ENCODE measurements at places on chromosomes 1 and 21.

GRCh38 chr1:7002728-7003127, 217.5 kb downstream of the CAMTA1 start:
- DNase-seq: no peak

GRCh38 chr1:232635778-232636356, 5.9 kb upstream of the SIPA1L2 start:
- DNase-seq: peak; percentile 45

DNA sequence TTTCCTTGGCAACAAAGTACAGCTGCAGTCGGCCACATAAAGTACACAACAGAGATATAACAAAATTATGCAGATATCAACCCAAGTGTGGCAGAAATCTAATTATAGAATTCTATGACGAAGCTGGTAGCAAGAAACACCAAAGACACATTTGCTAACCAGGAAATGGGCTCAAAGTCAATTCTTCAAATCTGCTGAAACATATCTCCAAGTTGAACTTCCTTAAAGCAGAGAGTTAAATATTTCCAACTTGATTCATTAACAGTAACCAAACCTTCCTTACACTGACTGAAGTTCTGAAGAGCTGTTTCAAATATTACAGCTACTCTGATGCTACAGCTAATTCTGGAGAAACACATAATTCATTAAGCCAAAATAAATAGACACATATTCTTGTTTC, 67.6 kb upstream of the SDC3 start:
- no peak for DNase-seq

GRCh38 chr21:38986406-38986805, 180.7 kb downstream of the ETS2 start:
- no peak for DNase-seq

DNA sequence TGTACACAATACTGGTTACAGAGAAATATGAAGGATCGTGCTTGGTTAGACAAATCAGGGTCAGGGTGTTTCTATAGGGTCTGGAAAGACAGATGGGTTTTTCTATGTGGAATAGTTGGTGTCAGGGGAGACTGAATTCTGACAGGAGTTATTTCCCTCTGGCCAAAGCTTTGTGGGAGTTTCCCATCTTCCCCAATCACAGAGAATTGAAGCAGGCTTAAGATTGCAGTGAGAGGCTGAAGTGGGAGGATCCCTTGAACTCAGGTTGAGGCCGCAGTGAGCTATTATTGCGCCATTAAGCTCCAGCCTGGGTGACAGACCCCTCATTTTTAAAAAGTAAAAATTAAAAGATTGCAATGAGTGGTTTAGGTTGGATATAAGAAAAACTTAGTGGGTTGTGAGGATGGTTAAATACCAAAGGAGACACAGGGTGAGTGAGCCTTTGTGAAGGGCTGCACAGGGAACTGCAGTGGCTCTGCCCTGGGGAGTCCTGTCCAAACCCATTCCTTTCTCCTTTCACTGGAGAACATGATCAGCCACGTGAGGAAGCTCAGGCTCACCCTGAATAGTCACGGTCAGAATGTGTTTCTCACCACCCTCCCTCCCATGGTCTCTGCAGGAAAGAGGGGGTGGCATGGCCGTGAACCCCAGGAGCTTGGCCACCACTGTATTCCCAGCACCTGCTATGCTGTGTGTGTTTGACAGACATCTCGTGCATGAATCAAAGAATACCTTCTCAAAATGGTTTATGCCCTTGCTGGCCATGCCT, 101.2 kb downstream of the INTS7 start:
- DNase-seq: no peak

GRCh38 chr1:28439320-28439719, 66.5 kb upstream of the RCC1 start:
- DNase-seq: no peak

- DNase-seq: no peak
Observed at GRCh38 chr1:168572633-168573032, 3.8 kb upstream of the XCL1 start.

GRCh38 chr1:56135069-56135863, 444.1 kb downstream of the PLPP3 start:
- no peak for DNase-seq

DNA sequence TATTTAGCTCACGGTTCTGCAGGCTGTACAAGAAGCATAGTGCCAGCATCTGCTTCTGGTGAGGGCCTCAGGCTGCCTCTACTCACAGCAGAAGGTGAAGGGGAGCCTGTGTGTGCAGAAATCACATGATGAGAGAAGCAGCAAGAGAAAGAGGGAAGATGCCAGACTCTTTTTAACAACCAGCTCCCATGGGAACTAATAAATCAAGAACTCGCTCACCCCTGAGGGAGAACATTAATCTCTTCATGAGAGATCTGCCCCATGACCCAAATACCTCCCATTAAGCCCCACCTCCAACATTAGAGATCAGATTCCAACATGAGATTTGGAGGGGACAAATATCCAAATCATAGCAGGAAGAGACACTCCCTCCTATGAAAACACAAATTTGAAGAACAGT, 74.1 kb downstream of the OLFML2B start:
- no peak for DNase-seq

DNA sequence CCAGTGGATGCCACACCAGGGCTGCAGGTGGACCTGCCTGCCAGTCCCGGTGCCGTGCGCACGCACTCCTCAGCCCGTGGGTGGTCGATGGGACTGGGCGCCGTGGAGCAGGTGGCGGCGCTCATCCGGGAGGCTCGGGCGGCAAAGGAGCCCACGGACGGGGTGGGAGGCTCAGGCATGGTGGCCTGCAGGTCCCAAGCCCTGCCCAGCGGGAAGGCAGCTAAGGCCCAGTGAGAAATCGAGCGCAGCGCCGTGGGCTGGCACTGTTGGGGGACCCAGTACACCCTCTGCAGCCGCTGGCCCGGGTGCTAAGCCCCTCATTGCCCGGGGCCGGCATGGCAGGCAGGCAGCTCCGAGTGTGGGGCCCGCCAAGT, 1171.8 kb upstream of the B3GALT2 start:
- no peak for DNase-seq

GRCh38 chr1:208047476-208047934, 136.6 kb upstream of the CD34 start:
- no peak for DNase-seq

GRCh38 chr1:242081446-242081845, 82.5 kb upstream of the MAP1LC3C start:
- no peak for DNase-seq

DNA sequence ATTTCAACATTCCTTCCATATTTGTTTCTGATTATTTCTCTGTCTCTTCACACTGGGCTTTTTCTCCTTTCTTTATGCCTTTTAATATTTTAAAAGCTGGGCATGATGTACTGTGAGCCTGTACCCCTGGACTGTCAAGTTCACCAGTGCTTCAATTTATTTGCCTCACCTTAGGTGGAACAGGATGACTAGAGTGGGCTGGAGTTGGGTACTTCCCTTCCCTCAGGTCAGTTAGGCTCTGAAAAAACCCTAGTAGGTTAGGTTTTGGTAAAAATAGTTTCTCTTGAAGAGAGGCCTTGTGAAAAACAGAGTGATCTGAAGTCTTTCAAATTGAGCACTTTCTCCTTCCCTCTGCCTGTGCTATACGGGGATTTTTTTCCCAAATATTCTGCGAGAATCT, 163.0 kb upstream of the LYPLAL1 start:
- no peak for DNase-seq

GRCh38 chr1:65264197-65264929, 45.0 kb upstream of the DNAJC6 start:
- no peak for DNase-seq

GRCh38 chr1:210445485-210445884, 116.8 kb downstream of the HHAT start:
- no peak for DNase-seq

GRCh38 chr1:32352239-32352745, 10.0 kb downstream of the FAM229A start:
- DNase-seq: no peak

- DNase-seq: no peak
Observed at GRCh38 chr21:43808832-43809251, 19.5 kb downstream of the RRP1 start.

- no peak for DNase-seq
Observed at GRCh38 chr21:15126948-15127347, 62.1 kb upstream of the NRIP1 start.

- no peak for DNase-seq
Observed at GRCh38 chr1:27621051-27621920, 13.7 kb downstream of the FGR start.

- no peak for DNase-seq
Observed at GRCh38 chr1:87450615-87451209, 122.0 kb downstream of the LMO4 start.

DNA sequence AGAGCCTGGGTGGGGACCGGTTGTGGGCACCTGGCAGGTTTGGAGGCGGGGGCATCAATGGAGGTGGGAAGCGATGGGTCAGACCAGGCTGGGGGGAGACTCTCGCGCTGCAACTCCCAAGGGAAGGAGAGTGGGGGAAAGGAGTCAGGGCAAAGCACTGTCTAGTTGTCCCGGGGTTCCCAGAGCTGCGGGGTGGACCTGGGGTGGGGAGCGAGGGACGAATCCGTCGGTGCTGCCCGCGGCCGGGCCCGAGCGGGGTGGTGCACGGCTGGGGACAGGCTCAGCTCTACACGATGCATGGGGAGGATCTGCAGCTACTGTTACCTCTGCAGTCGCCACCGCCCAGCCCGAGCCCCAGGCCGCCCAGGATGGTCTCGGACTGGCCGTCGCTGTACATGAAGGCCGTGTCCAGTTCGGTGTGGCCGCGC, 427 bp downstream of the AKR7A2 start:
- no peak for DNase-seq

DNA sequence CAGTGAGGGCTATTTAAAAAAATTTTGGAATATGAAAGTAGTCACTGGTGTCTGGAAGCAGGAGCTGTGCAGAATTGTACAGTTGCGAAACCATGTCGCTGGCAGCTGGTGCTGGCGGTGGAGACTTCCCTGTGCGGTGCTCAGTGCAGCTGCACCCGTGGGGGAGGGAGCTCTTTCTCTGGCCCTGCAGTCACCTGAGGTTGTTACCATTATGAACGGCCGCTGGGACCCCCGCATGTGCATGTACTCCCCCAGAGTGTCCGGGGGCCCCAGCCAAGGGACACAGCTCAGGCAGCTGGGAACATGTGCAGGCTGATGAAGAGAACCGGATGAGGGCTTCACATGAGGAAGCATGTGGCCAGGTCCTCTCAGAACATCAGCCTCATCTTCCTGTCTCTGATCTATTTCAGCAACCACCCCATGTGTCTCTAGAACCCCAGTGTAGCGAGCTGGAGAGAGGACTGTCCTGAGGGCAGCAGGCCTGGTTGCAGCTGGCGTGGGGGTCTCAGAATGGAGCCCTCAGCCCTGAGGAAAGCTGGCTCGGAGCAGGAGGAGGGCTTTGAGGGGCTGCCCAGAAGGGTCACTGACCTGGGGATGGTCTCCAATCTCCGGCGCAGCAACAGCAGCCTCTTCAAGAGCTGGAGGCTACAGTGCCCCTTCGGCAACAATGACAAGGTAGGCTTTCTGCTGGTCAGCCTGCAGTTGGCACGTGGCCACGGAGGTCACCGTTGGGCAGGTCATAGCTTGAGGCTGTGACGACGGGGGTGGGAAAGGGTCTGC, at the start of gene TRPM2:
TSS of gene TRPM2 (plus strand) at position 431 of the 780 bp plus-strand sequence. CDS start at position 511, 80 bp downstream.
- no peak for DNase-seq

DNA sequence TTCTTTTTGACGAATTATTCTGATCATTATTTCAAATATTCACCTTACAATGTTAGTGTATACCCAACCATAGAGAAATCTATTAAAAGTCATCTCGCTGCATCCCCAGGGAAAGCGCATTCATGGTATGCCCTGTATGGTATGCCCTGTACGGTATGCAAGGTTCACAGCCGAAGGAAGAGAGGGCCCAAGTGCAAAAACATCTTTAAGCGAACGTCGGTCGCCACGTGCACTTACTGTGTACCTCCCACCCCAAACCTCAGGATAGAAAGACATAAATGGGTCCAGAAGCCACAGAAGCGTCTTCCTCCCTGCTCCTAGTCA, 14.4 kb downstream of the HLX start:
- no peak for DNase-seq

- no peak for DNase-seq
Observed at GRCh38 chr1:32454726-32455125, 10.1 kb upstream of the ZBTB8B start.

DNA sequence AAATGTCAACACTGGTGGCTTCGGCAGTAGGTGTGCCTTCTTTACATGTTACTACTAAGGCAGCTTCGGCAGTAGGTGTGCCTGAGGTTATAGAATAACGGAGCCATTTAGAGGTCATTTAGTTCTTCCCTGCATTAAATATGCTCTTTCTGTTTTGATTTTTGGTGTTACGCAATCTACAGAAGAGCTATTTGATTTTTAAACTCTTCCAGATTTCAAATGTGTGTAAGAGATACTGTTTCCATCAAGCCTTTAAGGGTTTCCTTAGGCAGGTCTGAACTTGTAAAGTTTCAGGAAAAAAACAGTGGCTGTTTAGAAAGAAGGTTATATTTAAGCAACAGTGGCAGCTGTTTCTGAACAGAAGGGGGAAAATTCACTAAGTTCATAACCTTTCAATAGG, 54.8 kb downstream of the PIK3R3 start:
- no peak for DNase-seq

DNA sequence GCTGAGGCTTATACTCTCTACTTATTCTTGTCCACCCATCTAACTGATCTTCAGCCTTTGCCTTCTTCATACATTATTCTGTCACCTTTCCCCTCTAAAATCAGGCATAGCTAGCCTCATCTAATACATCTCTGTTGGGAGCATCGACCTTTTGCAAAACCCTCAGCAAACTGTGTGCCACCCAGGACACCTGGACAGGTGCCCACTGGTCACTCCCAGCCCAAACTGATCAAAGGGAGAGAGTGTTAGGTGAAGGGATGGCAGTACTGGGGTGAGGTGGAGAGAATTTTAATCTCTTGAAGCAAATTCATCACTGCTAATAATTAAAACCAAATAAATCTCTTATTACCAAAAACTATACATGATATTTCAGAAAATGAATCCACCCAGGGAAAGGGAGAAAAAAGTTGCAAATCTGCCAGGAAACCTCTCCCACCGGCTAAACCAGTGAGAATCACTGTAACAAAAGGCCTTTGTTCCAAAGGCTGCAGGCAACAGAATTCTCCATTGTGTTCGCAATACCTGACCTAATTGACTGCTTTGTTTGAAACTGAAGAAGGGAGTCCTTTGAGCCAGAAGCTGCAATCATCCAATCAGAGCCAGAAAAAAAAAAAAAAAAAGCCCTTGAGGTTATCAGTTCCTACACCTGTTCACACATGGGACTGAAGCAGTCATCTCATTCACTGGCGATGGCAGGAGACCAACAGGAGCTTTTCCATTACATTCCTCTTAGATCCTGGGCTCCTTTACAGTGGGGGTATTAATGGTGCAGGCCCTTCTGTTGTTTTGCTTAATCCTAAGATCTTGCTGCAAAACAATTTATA, 172.6 kb downstream of the APP start:
- no peak for DNase-seq
